Right forelimb (tissue), 1 donor: ENCODE measurements at places on chromosomes 1 and 21.
A peak's percentile ranks its signal among the peaks of the same experiment; 100 is the strongest.

DNA sequence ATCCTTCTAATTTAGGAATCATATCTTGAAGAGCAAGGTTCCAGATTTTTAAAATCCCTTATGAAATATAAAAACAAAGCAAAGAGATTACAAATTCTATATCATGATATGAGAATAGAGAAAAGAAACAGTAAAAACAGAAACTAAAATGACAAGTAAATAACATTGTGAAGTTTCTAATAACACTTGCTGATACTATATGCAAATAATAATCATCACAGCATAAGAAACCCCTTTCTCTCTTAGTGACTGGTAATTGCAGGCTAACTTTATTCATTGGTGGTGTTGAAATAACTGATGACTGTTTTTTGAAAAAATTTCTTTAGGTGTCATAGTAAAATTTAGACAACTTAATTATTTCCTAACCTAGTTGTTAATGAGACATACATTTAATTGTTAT, 281.6 kb downstream of the PLA2G4A start:
- no peak for DNase-seq

- no peak for DNase-seq
These were observed 11.0 kb downstream of the CD2 start for GRCh38 chr1:116764906-116765862.

- DNase-seq: no peak
These were observed 674 bp downstream of the CEP350 start for GRCh38 chr1:179955287-179955680.

DNA sequence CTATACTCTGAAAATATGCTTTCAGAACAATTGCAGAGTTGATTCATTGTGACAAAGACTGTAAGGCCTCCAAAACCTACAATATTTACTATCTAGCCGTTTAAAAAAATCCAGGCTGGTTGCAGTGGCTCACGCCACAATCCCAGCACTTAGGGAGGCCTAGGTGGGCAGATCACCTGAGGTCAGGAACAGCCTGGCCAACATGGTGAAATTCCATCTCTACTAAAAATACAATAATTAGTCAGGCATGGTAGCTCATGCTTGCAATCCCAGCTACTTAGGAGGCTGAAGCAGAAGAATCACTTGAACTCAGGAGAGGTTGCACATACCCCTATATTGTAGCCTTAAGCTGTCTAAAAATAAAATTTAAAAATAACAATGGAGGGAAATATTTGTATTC, 5.3 kb upstream of the TFF2 start:
- DNase-seq: no peak

GRCh38 chr1:156368889-156369684, at the start of gene RHBG:
Gene RHBG, plus strand, starts transcription at chr1:156369211. Its CDS starts 39 bp downstream, at chr1:156369250.
- DNase-seq: no peak

DNA sequence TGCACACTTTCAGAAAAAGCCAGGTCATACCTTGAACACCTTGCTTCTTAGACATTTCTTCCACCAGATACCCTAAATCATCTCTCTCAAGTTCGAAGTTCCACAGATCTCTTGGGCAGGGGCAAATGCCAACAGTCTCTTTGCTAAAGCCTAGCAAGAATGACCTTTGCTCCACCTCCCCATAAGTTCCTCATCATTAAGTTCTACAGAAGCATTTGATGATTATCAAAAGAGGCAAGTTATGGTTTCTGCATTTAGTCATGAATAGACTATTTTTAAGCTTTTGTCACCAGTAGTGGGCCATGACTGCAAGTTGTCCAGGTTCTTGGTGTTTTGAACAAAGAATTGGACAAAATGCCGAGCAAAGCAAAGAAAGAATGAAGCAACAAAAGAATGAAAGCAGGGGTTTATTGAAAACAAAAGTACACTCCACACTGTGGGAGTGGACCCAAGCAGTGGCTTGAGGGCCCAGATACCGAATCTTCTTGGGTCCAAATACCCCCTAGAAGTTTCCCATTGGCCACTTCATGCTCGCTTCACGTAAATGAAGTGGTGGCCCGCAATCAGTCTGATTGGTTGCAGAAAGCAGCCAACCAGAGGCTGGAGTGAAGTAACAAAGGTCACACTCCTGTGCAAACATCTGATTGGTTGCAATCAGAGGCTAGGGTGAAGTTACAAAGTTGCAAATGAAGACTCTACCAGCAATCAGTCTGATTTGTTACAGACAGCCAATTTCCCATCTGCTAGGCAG, 9.8 kb upstream of the EGLN1 start:
- no peak for DNase-seq

GRCh38 chr1:54869173-54869851, 17.7 kb downstream of the DHCR24 start:
- DNase-seq: no peak

DNA sequence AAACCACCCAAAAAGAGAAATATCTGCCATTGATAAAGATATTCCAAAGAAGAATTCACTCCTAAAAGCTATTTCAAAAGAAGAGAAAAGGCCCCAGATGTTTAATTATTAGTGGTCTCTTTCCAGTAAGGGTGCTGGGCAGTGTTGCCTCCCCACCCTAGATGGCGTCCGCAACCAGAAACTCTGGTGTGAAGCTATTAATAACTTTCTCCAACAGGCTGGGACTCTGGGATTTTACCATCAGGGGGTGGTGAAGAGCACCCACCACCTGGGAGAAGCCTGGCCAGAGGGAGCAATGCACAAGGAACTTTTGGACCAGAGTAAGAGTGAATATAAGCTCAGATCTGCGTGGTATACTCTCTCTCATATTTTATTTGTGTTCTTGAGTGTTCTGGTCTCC, 115.4 kb upstream of the TIAM1 start:
- no peak for DNase-seq

DNA sequence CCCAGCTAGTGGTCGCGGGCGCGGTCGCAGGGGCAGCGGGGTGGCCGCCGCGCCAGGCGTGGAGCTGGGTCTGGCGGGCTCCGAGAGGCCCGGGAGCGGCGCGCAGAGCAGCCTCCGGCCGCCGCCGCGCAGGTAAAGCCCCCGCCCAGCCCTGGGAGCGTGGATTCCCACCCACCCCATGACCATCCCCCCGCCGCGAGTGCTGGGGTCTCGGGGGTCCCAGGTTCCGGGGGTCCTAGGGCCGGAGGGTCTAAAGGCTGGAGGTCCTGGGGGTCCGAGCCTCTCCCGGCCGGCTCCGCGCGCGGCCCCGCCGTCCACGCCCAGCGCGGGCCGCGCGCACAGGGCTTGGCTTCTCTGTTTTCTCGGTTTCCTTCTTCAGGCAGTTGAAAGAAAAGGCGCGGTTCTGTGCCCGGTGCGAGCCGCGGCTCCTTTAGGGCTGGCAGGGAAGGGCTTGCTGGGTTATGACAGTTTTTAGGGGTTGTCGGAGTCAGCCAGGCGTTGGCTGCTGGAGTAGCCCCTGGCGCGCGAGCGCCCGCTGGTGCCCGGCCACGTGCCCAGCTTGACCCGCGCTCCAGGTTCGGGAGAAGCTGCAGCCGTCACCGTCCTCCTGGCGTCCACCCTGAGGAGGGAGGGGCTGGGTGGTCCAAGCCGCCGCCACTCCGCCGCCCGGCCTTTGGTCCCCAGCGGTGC, 359 bp downstream of the LRRC3 start:
- DNase-seq: peak; percentile 62

- no peak for DNase-seq
These were observed 5.3 kb downstream of the DTL start for GRCh38 chr1:212040629-212041412.

- DNase-seq: no peak
These were observed 16.7 kb downstream of the LURAP1 start for GRCh38 chr1:46219551-46220520.

GRCh38 chr21:26351661-26352060, 181.1 kb upstream of the APP start:
- no peak for DNase-seq

GRCh38 chr1:113021430-113022085, 51.4 kb upstream of the LRIG2 start:
- no peak for DNase-seq

GRCh38 chr1:51192213-51192843, 43.7 kb upstream of the RNF11 start:
- peak; percentile 61 for DNase-seq

DNA sequence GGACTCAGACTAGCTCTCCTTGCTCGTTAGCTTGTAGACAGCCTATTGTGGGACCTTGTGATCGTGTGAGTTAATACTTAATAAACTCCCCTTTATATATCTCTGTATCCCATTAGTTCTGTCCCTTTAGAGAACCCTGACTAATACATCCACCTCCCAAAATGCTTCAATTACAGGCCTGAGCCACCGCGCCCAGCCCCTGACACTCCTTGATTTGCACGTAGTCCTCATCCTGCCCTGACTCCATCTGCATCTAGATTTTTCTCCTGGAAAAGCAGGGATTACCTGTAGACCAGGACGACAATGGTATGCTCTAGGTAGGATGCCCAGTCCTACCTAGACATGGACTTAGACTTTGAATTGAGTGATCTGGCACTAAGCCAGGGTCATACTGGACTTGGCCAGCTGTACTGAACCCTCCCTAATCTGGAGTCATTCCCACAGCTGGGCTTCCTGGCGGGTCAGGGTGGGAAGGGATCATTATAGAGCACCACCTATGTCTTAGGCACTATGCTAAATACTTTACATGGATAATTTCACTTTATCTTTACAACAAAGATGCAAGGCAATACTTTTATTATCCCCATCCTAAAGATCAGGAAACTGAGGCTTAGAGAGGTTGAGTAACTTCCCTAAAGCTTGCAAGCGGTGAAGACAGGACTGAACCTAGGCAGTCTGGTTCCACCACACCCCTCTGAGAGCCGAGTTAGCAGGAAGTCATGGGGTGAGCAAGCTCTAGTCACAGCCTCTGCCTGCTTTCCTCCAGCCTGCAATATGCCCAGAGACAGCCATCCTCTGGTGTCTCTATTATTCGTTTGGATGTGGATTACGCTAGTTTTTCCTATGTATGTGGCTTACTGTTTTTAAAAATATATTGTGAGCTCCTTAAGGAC, 89.4 kb downstream of the DTL start:
- DNase-seq: no peak

DNA sequence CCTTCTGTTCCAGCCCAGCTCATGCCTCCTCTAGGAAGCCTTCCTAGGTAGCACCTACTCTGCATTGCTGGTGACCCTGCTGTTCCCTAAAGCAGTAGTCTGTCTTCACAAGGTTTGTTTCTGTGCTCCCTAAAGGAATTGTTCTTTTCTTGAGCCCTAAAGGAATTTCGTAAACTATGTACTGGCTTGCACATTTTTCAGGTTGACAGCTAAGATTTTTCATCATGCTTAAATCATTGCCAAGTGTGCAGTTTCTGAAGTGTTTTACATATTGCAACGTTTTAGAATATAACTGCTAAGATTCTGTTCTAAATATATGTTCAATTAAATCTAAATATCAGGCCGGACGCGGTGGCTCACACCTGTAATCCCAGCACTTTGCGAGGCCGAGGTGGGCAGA, 13.1 kb downstream of the S100A16 start:
- no peak for DNase-seq

GRCh38 chr1:103218821-103219220, 110.5 kb upstream of the COL11A1 start:
- no peak for DNase-seq

- DNase-seq: peak; percentile 92
These were observed at the start of gene MAPKAPK2 for GRCh38 chr1:206684478-206685333. Gene MAPKAPK2, plus strand, starts transcription at chr1:206684905. Its CDS starts 325 bp downstream, at chr1:206685230.

- DNase-seq: no peak
These were observed 36.4 kb downstream of the CHML start for GRCh38 chr1:241603731-241604245.

GRCh38 chr1:64829411-64830029, 84.6 kb downstream of the RAVER2 start:
- DNase-seq: no peak

DNA sequence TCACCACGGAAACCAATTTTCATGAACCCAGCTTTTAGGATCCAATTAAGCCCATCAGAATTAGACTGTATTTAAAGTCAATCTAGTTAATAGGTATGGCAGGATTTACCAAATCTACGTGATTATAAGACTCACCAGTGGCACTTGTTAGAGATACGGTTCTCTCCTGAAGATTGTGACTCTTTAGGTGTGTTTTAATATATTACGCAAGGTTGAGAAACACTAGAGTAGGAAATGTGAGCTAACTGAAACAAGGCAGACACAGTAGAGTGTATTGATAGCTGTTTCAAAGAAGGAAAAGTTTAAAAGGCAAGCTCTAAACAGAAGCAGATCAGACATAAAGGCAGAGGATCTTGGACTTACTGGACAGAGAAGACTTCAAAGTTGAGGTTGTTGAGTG, 11.2 kb upstream of the RPE65 start:
- DNase-seq: no peak

- peak; percentile 89 for DNase-seq
These were observed at the start of gene PTGFRN for GRCh38 chr1:116909512-116910378. Gene PTGFRN, plus strand, starts transcription at chr1:116909916. Its CDS starts 288 bp downstream, at chr1:116910204.

DNA sequence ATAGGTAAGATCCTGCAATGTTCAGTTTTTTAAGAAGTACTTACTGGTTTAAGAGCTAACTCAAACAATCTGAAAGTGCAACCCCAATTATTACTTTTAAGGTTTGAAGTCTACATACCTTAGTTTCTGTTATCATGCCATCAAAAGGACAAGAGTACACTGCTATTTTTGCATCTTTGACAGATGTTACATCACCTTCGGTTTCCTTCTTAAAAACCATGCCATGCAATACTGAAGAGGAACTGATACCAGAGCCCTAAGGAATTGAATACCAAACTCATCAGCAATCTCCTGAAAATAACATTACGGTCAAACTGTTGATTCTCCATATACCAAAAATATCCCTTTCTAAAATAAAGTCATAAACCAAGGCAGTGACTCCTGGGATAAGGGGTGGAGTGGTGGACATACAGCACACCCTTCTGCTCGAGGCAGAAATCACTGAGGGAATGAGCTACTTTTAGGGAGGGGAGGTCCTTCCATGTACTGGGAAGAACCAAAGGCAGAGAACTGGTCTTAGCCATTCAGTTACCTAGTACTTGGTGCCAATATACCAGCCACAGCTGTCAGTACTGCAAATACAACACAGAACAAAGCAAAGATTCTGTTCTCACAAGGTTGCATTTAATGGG, 8.5 kb downstream of the CCT8 start:
- no peak for DNase-seq

DNA sequence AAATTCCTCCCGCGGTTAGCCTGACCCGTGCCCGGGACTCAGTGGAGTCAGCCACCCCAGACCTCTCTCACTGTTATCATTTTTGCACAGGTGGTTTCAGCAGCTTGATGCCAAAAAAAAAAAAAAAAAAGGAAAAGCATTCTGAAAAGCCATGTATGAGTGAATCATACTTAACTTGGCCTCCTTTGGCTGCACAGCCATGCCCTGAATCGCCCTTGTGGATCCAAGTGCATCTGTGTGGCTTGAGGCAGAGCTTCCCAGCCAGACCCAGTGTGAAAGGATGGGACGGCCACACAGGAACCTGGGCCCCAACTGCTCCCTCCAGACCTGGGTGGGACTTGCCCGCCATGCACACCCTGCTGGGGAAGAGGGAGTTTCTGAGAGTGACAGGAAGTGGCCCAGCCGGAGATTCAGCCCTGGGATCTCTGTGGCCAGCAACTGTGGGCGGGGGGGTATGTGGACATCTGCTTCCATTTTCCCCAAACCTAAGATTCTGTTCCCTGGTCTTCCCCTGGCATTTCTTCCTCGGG, 8.6 kb downstream of the YBEY start:
- DNase-seq: no peak

- no peak for DNase-seq
These were observed 14.2 kb upstream of the SRSF4 start for GRCh38 chr1:29195881-29196291.

- DNase-seq: no peak
These were observed 5.6 kb downstream of the MORN1 start for GRCh38 chr1:2385606-2386280.
